ENCODE measurements at places on chromosomes 3 and 15.
A peak's percentile ranks its signal among the peaks of the same experiment; 100 is the strongest.

- no peak for DNase-seq
These were observed 202.1 kb upstream of the NSMCE3 start for GRCh38 chr15:29471757-29472156.

DNA sequence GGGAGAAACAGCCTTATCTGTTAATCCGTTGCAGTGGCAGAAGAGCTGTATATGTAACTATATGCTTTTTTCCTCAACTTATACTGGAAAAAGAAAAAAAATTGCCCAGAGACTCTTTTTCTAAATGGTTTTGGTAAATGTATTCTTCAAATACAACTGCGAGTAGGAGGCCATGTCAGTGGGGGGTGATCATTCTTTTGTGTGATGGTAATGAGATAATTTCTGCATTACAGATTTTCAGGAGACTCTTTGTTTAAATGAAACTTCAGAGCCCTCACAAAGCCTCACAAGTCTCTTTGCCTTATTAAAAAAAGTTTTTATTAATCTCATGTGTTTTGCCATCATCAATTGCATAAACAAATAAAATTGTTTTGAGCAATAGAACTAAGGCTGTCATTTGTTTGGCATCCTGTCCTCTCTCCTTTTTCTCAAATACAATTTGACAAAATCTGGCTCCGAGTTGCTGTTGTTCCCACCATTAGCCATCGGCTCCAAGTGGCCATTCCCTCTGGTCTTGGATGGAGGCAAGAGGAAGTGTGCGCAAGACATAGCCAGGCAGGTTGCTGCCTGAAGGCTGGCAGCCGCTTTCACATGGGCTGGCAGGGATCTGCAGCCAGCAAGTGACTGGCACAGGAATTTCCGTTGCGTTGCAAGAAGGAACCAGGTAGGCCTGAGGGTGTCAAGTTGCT, 116.7 kb downstream of the FNDC3B start:
- no peak for DNase-seq

DNA sequence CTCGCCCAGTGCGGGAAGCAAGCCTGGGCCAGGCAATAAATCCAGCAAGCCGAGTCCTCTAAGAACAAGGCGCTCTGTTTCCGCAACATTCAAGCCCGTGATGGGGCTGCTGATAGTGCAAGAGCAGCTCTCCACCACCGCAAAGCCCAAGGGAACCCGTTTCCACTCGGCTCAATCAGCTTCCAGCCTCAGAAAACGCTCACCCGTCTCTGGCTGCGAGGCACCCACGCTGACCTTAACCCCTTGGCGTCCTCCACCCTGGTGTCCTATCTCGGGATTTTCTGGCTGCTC, 17.8 kb downstream of the SPATA12 start:
- DNase-seq, result no peak

GRCh38 chr3:37967260-37967881, 23.2 kb upstream of the VILL start:
- DNase-seq, result peak; percentile 61

DNA sequence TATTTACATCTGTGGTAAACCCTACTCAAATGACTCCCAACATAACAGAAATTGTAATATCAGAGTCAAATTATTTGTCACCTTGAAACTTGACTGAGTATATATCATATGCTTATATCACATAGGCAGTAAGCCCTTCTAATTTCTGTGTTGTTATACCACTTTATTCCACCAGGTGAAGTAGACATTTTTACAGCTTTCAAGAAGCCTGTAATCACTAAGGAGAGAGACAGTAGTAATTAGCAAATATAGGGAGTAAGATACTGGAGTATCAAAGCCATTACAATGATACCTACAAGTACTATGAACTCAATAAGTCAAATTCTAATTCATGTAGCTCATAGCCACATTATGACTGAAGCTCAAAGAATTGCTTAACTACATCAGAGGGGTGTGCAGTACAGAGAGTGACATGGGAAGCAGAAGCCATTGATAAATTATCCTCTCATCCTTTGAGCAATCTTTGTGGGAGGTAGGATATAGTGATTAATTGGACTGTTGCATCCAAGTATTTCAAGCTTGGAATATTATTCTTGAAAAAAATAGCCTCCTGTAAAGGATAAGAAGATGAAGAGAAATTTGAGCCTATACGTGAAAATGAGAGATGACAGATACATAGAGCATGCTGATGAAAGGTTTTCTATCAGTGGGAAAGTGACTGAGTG, 1005.9 kb downstream of the ZPLD1 start:
- no peak for DNase-seq

DNA sequence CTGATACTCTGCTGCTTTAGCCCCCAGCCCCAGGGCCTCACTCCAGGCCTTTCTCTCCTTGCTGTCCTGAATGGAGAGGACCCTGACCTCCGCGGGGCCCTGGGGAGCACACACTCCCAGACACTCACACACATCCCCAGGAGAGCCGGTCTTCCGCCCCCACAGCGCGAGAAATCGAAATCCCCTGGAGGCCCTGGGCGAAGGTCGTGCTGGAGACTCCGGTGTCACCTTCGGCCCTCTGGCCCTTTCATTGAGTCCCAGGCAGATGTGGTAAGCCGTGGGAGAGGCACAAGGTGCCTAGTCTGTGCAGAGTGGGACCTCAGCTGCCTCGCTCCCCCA, 848 bp upstream of the GOLGA8B start:
- DNase-seq, result no peak

DNA sequence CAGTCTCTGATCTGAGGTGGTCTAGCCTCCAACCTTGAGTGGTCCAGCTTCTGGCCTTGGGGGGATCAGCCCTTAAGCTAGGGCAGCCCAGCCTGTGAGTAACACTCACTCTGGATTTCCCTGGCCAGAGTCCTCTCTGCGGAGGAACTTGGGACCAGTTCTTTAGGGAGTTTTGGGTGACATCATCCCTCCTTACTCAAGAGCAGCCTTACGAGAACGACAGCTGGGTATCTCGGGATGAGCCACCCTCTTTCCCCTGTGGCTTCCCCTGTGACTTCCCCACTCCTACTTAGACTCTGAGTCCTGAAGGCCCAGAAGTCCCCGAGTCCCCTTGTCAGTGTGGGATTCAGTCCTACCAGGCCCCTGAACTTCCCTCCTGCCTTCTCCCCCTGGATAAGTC, 10.2 kb upstream of the PLXND1 start:
- no peak for DNase-seq

GRCh38 chr3:30344288-30344687, 262.1 kb upstream of the TGFBR2 start:
- no peak for DNase-seq

DNA sequence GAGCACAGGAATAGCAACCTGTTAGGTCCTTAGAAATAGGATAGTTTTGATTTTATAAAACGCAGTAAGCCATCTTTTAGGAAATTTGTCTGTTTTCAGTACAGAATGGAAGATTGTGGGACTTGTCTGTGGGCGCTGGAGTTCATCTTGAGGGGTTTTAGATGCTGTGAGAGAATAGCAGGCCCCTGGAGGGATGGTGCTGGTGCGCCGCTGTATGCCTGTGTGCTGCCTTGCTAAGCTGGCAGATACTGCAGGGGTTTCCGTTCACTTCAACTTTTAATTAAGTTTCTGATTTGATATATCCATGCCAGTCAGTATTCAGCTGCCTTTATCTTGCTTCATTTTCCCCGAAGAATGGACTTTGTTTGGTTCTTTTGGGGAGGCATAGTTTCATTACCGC, 4.2 kb downstream of the CACNA2D3 start:
- DNase-seq, result no peak

DNA sequence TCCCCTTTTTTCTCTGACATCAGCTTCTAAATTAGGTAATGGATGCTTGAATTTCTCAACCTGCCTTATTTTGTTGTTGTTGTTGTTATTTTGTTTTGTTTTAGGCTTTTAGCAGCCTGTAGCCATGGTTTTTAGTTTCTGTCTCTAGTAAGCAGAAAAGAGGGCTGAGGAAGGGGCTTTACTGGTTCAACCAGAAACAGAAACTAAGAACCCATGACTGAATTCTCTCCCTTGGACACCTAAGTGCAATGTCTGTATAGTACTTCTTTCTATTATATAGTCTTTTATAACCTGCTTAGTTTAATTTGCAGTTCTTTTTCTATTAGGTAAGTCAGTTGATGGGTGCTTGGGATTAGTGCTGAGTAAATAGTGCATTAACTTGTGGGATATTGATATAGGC, 129.0 kb downstream of the BBX start:
- DNase-seq, result no peak
